Neural crest cell (in vitro differentiated cells): ENCODE measurements at places on chromosomes 12 and 14. TPM values are rescaled to one million over a fixed set of nuclear protein-coding genes. Genes with fewer than 3 reads are reported as not detected.
A peak's percentile ranks its signal among the peaks of the same experiment; 100 is the strongest.

DNA sequence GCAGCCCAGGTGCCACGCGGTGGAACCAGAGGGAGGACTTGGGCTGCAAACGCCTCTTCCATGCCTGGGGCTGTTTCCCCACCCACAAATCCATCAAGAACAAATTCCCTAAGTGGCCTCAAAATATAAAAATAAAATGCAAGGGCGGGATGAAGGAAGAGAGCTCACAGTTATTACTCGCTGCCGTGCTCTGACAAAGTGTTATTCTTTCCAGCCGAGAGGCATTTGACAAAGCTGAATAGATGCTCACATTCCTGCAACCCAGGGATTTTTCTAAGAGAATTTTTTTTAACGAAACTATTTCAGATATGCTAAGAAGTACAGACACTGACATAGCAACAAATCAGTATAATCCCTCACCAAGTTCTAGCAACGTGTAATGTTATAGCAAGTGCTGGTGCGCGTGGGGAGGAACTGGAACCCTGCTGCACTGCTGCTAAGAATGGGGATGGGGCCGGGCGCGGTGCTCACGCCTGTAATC is 70.7 kb downstream of the SCARB1 start:
- DNase-seq = no peak

DNA sequence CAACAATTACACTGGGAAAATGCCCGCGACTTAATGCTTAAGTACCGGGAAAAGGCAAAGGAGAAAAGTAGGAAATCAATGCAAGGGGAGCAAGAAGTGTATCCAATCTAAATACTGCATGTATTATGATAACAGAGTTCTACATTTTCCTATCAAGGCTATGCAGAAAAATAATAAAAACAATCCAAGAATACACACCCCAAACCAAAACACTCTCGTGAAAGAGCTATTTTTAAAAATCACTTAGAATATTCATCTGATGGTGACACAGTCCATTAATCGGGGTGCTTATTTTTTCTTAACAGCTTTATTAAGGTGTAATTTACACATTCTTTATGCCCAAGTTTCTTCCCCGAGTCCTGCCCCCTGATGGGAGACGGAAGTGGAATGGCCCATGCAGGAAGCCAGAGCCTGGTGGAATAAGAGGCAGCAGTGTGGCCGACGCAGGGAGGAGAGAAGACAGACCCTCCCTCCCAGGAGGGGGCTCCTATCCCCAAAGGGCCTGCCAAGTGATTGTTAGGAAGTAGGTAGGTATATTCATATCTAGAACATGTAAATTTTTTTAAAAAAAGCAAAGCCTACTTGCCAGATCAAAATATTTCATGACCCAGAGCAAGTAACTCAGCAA is 174.3 kb downstream of the FOXN3 start:
- DNase-seq = no peak

GRCh38 chr12:109597795-109598427 is 24.3 kb downstream of the MVK start:
- peak; percentile 91 for DNase-seq

- no peak for DNase-seq
Measured at GRCh38 chr12:57216921-57217879, 606 bp downstream of the NXPH4 start.

GRCh38 chr12:25615119-25615518 is 62.0 kb upstream of the LMNTD1 start:
- no peak for DNase-seq

DNA sequence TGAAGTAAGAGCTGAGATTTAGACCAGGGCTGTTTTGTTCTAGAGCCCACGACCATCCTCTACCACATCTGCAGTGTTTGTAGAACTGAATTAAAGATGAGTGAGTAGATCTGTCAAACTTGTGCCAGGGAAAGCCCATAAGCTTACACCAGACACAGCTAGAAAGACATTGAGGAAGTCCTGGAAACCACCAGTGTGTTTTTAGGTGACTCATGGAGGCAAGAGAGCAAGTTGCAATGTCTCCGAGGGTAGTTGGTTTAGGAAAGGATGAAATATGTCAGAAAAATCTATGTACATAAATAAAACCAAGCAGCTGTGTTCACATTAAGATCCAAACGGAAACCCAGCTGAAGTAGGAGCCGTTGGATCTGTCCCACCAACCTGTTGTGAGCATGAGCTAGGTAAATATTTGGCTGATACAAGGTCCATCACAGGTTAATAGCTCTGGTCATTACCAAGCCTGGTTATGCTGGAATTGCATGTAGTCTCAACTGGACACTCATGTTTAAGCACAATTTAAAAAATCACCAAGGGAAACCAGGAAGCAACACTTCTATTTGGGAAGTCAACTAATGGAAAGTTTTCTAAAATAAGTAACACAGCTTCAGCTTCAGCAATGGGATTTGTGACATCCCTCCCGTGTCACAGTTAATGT is 49.9 kb upstream of the PLEKHG3 start:
- DNase-seq = no peak

Gene DCN
- 17.9 and 19.6 TPM in 2 replicates for total RNA-seq

DNA sequence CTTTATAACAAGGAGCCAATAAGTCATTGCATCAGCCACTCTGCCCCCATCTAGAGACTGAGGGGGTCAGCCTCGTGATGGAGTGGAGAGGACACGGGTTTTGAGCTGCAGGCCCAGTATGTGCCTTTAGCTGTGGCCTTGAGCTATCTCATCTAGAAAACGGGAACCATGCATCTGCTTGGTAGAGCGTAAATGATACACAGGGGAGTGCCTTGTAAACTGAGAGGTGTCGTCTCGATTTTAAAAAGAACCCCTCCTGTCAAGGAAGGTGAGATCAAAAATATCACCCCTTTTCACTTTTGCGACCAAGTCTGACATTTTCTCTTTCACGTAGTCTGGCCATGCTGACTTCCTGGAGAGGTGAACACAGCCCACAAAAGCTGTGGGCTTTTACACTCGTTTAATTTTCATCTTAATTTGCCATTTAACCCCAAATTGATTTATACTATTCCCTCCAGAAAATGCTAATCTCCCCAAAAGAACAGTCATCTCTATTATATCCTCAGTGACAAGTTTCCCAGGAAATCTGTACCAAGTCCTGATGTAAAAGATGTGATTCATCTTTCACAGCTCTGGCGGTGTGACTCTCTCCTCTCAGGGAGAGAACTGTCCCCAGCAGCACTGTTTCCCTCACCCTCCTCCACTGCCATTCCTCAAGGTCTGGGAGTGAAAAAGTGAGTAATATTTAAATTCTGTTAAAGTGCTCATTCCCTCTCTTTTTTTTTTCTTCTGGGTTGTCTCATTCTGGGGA is 30.6 kb downstream of the VCPKMT start:
- DNase-seq = no peak
